Stimulated activated CD8-positive, alpha-beta memory T cell treated with anti-CD3 and anti-CD28 coated beads, Interleukin-7, amount 100 ng/mL, for 1 hour (primary cell): ENCODE measurements at places on chromosomes 7 and 10.

DNA sequence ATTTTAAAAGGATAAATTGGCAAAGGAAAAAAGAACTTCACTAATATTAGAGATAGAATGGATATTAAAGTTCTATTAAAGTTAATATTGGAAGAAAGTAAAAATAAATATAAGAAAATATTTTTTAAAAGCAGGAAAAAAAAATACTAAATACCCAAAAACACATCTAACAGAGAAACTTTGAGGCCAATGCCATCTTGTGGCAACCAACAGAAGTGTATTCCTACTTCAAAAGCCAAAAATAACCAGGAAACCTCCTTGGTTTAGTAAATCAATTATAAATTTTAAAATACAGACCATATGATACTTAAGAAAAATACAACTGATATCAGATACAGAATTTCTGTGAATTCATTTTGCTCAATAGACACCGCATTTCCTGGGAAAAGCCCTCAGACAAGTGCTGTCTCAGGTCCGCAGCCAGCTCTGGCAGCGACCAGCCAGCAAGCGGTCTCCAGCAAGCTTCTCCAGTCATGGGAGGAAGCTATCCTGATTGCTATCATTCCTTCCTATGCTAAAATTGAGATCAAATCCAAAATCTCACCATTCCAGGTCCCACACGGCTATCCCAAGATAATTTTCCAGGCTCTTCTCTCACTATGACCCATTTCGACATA, 65.3 kb downstream of the LMBR1 start:
- DNase-seq, result no peak

DNA sequence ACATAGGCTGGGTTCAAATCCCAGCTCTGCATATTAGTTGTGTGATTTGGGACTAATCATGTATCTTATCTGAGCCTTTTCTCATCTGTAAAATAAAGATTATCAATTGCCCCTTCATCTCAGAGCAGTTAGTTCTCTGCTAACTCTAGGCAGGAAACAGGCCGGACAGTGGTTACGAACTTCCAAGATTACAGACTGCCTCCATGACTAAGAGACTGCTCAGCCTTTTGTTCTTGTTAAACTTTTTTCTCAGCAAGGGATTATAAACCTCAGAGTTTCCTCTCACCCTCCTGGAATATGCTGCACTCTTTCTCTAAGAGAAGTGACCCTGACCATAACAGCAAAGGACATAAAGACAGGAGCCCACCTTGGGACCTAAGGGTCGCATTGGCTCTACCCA, 52.5 kb upstream of the NFKB2 start:
- DNase-seq, result no peak

GRCh38 chr10:52746169-52746568, 26.4 kb downstream of the MBL2 start:
- DNase-seq, result no peak

GRCh38 chr7:157907091-157907490, 570.3 kb downstream of the DNAJB6 start:
- DNase-seq, result no peak

- DNase-seq, result no peak
Observed at GRCh38 chr10:82282782-82283456, 407.9 kb downstream of the NRG3 start.

DNA sequence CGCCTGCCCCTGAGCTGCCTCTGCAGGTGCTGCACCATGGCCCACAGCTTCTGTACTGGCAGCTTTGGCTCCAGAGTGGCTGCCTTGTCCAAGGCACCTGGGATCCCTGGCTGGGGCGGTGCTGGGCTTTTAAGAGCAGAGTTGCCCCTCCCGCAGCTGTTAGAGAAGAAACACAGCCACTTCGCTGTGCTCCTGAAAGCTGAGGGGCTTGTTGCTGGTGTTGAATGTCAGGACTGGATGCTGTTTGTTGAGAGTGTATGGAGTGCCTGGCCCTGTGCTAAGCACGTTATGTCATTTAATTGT, 6.2 kb downstream of the FAM241B start:
- DNase-seq, result no peak
